A549 (cell line): ENCODE measurements at places on chromosomes 2 and 18.

DNA sequence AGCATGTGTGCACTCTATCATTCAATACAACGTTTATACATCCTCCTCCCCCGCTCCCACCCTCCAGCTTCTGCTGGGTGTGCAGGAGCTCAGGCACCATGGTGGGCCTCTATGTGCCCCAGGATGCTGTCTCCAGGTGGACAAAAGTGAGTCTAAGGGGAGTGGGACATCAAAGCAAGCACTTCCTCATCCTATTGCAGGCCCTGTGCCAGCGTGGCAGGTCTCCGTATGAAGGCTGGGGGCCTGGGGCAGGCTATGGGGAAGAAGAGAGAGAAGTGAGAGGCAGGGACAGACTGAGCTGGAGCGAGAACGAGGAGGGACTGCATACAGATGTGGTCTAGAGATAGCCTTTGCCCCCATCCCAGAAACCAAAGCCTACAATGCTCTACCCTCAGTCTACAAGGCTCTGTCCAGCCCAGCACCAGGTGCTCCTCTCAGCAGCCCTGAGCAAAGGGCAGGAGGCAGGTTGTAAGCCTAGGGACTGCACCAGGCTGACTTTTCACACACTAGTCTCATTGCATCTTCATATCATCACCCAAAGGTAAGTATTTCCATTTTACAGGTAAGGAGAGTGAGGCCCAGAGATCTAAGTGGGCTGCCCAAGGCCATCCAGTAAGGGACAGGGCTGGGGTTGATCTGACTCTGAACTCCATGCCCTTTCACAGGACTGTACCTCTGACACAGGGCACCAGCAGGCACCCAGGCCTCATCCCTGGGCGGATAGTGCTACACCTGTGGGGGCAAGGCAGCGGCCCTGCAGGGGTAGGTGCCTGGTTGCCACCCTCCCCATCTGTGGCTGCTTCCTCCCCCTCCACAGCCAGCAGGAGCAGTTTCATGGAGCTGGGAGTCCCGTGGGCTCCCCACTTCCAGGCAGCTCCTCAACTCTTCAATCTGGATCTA, 14.0 kb upstream of the ARID5A start:
- no peak for DNase-seq

DNA sequence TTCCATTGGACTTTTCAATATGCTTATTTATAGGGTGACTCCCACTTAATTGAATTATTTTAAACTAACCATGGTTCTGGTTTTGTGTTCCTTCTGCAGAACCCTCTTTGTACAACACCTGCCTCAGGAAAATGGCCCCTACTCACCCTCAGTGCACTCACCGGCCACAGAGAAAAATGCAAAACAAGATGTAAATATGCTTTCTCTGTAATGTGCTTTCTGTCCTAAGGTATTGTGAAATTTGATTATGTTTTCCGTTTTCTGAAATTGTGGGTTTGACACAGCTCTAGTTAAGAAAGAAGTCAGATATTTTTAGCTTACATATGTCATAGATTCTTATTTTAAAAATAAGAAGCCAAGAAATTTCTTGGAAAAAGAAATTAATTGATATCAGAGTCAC, 357.7 kb upstream of the SMIM21 start:
- no peak for DNase-seq

DNA sequence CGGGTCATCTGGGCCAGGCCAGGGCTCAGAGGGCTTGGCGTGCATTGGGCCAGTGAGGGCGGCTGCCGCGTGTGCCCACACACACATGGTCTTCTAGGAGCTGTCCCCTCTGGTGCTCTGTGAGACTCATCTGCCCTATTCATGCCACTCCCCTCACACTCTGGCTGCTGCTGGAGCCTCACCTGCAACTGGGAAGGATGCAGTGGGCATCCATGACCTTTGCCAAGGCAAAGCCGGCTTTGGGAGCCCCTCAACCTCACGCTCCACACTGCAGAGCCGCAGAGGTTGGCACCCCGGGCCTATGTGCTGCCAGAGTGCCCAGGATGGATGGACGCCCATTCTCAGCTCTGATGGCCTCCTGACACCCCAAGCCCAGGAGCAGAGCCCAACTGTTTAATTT, 330.2 kb upstream of the SALL3 start:
- DNase-seq = no peak

DNA sequence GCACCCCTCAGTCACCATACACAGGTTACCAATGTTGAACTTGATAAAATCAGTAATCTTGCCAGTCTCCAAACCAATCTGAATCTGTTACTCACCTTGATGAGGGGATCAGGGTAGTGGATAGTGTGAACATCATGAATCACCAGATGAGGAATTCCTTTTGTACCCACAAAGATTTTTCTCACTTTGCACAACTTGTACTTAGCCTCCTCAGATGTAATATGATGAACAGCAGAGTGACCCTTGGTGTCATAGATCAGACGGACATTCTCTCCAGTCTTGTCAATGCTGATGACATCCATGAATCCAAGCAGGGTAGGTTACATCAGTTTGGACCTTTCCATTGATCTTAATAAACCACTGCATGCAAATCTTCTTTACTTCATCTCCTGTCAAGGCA, 54.7 kb downstream of the MDH1 start:
- no peak for DNase-seq

- no peak for DNase-seq
Observed at GRCh38 chr18:9096007-9096371, 6.5 kb upstream of the NDUFV2 start.

GRCh38 chr2:69253112-69253511, 133.9 kb downstream of the GFPT1 start:
- no peak for DNase-seq

GRCh38 chr2:51899643-51900042, 867.7 kb upstream of the NRXN1 start:
- no peak for DNase-seq

DNA sequence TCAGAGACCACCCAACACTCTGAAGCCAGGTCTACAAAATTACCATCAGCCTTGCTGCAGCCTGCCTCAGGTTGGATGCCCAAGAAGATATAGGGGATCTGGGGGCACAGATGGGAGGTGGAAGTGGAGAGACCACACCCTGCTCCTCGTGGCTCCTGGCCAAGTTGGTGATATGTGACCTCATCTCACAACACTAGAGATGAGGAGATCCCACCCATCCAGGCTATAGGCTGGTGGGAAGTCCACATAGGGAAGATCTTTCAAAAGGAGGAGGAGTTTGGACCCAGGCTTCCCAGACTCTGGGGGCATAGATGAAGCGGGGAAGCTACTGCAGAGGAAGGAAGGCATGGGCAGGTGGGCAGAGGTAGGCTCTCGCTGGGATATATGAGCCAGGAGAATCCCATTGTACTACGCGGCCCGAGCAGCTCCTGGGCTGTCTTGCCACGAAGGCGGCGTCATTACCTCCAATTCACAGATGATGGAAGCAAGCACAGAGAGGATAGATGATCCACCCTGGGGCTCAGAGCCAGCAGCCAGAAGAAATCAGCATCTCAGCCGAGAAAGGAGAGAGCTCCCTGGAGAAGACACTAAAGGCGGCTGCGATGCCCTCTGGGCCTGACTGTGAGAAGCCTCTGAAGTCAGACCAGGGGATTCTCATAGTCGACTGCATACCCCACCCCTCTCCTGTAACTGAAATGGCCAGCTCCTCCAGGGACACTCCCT, 96.0 kb downstream of the RHOB start:
- DNase-seq = no peak

- no peak for DNase-seq
Observed at GRCh38 chr2:3249476-3249962, 128.1 kb downstream of the EIPR1 start.

DNA sequence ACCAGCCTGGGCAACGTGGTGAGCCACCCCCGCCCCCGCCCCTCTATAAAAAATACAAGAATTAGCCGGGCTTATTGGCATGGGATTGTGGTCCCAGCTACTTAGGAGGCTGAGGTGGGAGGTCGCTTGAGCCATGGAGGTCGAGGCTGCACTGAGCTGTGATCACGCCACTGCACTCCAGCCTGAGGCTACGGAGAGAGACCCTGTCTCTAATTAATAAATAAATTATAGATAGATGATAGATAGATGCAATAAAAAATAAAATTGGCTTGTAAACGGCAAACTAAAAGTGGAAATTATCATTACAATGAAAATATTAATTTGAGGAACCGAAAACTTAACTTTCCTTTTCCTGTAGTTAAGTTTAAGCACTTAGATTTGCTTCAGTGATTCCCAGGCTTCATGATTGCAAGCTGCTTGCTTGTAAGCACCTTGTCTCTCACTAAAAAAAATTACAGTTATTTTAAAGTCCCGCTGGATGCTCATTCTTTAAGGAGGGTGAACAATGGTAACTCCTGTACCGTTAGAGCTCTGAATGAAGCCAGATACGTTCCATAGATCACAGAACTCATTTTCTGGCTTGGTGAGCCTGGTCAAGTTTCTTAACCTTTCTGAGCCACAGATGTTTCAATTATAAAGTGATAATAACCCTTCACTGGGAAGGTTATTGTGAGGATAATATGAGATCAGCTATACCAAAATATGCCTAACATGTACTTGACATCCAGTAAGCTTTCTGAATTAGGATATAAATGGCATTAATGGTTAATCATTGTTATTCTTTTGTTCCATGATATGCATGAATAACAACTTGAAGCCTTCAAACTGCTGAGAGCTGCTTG, 9.3 kb upstream of the NARS1 start:
- no peak for DNase-seq

DNA sequence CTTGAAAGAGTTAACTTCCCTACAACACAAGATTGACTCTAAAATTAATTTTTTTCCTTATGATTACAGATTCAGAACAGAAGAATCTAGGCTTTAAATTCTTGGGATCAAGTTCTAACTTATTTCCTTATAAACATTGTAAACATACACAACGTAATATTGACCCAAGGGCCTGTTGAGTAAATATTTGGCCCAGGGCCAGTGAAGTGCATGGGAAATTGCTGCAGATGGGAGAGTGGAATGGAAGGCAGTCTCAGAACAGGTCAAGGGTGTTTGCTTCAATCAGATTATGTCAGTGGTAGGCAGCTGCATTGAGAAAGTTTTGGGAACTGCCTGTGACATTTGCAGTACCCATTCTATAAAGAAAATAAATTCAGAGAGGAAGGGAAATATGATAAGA, 137.6 kb downstream of the MYO1B start:
- DNase-seq = peak; percentile 84

DNA sequence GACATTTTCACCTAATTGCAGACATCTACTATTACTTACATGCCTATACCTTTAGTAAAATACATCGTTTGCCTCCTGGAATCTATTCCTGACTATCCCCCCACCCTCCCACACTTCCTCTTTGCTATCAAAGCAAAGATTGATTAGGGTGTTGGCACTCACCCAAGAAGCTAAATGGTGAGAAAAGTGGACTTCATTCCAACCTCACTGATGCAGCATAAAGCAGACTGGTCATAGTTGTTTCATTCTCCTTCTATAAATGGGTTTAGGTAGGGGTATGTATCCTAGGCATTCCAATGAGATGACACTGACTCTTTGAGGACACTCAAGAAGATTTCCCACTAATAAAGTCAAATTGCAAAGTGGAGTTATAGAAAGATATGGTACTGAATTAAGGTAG, 97.4 kb downstream of the LRP1B start:
- DNase-seq = no peak

GRCh38 chr2:201208563-201209252, 25.8 kb downstream of the CASP10 start:
- DNase-seq = no peak

GRCh38 chr18:44632469-44633145, 48.1 kb upstream of the SETBP1 start:
- DNase-seq = no peak

DNA sequence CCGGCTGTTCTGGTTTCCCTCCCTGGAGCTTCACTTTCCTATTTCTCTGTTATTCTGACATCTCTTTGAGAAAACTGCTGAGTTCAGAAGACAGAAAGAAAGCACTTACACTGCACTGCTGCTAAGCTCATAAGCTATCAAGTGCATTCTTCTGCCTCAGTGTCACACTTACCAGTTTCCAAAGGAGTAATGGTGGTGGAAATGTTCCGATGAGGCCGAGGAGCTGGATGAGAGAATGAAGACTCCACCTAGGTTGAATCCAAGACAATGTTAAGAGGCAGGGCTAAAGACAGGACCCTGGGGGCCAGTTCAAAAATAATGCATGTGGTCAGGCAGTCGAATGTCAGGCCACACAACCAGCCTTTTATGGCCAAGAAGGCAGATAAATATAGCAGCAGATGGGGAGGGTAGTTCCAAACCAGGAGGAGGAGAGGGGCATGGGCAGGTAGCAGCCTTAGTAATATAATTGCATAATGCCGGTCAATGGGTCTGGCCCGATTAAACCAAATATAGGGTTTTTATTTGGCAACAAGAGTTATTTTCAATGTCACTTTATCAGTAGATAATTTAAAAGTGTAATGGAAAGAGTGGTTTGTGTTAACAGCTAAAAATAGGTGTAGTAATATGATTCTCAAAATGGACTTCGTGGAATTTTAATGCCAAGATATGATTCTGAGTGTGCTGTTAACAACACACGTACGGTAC, at the start of gene MYOM1:
TSS of gene MYOM1 (minus strand) at position 338 of the 705 bp plus-strand sequence. CDS start 4,745 bp downstream, outside the sequence.
- no peak for DNase-seq

DNA sequence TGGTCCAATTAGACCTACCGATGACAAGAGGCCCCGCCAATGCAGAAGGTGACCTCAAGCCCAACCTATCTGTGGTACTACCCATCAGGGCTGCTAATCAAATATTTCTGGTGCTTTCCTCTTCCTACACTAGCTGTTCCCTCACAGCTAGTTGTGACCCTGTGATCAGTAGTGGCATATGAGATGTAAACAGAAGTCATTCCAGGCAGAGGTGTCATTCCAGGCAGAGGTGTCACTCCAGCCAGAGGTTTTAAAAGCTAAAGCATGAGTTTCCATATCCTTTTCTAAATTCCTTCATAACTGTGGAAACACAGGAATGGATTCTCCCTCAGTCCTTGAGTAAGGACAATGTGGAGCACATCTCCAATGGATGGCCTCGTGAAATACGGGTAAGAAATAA, 110.9 kb upstream of the DNAJC10 start:
- DNase-seq = no peak

GRCh38 chr2:198883604-198884003, 574.1 kb downstream of the SATB2 start:
- DNase-seq = no peak

DNA sequence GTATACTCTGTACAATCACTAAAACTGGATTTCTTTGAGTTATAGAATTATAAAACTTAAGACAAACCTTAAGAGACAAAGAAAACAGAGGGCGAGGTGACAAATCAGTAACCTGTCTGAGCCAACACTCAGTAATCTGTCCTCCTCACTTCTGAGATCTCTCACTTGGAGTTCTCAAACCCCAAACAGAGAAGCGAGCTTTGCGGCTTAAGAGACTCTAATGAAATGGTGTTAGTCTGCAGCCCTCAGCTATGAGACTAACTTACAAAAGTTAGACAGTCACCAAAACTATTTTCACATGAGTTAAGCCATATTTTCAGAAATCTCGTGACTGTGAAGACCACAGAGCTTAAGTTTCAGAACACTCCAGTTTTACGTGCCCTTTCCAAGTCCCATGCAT, 140.6 kb downstream of the TMX3 start:
- DNase-seq = no peak
